Left hindlimb (tissue), 1 donor: ENCODE measurements at places on chromosomes 6 and 20.

- no peak for DNase-seq
These were observed 136.9 kb upstream of the SLC22A16 start for GRCh38 chr6:110613356-110613755.

GRCh38 chr6:14771016-14771415, 474.9 kb upstream of the JARID2 start:
- no peak for DNase-seq

DNA sequence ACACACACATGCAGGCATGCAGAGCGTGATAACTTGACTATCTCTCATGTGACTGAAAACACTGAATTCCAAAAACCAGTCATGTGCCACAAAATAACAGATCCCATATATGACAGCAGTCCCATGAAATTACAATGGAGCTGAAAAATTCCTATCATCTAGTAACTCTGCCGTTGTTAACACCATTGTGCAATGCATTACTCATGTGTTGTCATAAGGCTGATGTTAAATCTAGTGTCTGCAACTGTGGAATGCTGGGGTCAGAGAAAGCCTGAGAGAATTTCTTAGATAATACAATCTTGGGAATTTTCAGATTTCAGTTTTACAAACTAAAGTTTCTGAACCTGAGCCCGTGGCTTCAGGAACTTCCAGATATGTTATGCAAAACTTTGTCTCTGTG, 70.2 kb downstream of the LYRM4 start:
- no peak for DNase-seq

- no peak for DNase-seq
These were observed 166.5 kb upstream of the MYLIP start for GRCh38 chr6:15962449-15962764.

GRCh38 chr6:151652325-151652724, 155.2 kb upstream of the ESR1 start:
- no peak for DNase-seq

- no peak for DNase-seq
These were observed 6.3 kb downstream of the BMP6 start for GRCh38 chr6:7732228-7732627.
